ENCODE measurements at places on chromosomes 1 and 21.

GRCh38 chr1:77044133-77044849, 174.9 kb downstream of the PIGK start:
- DNase-seq = no peak

- no peak for DNase-seq
These were observed 16.2 kb upstream of the C2CD2 start for GRCh38 chr21:41970106-41970391.

DNA sequence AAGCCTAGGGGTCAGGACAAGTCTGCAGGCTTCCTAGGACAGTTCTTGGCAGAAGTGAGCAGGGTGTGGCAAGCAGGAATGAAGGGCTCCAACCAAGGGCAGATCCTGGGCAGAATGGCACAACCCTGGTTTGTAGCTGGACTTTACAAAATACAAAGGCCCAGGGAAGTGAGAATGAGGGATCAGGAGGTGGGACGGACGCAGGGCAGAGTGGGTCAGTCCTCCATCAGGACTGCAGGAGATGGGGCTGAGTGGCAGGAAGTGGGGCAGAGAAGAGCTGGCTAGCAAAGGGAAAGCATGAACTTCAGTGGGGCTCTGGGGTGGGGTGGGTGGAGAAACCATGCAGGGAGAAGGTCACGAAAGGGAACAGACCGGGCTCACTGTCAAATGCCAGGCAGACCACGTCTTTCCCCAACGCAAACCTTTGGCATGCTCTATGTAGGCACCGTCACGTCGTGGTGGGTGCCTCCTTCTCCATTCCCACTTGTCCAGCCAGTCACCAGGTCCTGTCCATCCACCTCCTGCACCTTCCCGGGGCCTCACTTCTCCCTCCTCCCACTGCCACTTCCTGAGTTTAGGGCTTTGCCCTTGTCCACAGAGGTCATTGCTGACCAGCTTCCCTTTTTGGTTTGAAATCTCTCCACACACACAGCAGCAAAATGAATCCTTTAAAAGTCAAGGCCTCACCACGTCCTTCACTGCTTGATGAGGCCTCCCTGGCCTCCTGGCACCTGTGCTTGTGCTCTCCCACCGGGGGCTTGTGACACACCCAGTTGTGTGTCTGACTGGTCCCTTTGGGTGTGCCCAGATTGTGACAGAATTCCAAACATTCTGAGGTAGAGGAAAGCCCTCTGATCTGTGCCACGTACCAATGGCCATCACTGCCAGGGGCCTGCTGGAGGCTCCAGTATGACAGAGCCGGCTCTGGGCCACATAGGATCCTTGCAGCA, 8.7 kb upstream of the CLDN19 start:
- DNase-seq = no peak

DNA sequence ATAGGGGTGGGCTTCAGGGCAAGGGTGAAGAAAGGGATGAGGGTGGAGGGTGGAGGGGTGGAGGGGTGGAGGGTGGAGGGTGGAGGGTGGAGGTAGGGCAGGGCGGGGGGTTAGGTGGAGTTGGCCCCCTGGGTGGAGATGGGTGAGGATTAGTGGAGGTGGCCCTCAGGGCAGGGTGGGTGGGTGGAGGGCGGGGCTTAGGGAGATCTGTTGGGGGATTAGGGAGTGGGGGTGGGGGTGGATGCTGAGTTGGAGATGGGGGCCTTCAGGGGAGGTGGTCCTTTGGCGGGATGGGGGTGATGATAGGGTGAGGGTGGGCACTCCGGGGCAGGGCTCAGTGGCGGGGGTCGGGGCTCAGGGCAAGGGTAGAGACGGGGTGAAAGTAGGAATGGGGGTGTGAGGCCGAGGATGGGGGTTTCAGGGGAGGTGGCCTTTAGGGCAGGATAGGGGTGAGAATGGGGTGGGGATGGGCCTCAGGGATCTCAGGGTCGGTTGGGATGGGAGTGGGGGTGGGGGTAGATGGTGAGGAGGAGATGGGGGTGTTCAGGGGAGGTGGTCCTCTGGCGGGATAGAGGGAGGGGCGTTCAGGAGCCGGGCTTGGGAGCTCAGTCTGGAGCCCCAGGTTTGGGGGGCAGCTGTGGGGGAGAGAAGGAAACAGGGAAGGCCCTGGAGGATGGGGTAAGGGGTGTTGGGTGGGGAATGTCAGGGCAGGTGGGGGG, 800 bp upstream of the DNMT3L start:
- DNase-seq = no peak

All from NCI-H1436 treated with DMSO at 0.1 percent for 48 hours (cell line).